Thyroid gland (tissue), 4 donors: ENCODE measurements at places on chromosomes 2 and 18. TPM values are rescaled to one million over a fixed set of nuclear protein-coding genes. Genes with fewer than 3 reads are reported as not detected.

DNA sequence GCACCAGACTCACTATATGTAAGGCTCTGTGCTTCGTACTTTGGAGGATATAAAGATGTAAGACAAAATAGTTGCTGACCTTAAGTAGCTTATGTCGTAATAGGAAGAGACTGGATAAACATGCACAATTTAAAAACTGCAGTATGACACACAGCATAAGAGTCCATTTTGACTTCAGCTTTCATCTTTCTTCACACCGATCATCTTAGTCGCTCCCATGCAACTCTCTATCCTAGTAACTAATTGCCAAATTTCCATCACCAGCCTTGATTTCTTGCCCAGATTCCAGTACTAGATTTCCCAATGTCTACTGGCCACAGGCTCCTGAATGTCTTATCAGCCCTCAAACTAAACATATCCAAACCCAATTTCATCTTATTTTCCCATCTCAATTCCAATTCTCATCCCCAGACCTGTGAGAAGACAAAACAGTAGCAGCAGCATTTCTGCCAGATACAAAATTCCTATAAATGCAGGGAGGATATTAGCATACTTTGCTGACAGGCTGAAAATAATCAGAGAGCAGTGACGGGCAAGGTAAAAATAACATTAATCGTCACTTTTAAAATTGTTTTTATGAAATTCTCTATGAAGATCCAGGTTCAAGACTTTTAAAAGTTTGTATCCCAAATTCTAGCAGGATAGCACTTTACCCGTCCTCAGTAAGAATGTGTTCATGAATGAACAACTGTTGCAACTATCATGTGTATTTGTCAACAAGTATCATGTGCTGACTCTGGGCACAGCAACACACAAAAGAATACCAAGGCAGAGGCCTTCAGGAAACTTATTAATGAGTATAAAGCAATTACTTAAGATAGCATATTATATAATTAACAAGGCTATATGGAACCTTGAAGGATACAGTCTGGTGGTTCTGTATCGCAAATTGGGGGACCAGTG is 42.2 kb downstream of the KIDINS220 start:
- no peaks in the 10 kb centered on the region for H3K4me1 ChIP-seq
- no peaks in the 10 kb centered on the region for H3K27me3 ChIP-seq
- H3K27ac ChIP-seq, result no peak overlapping the region
- DNase-seq, result no peak
- peaks cover 34% of the 10 kb centered on the region for H3K36me3 ChIP-seq
- H3K4me3 ChIP-seq, result no peak overlapping the region

DNA sequence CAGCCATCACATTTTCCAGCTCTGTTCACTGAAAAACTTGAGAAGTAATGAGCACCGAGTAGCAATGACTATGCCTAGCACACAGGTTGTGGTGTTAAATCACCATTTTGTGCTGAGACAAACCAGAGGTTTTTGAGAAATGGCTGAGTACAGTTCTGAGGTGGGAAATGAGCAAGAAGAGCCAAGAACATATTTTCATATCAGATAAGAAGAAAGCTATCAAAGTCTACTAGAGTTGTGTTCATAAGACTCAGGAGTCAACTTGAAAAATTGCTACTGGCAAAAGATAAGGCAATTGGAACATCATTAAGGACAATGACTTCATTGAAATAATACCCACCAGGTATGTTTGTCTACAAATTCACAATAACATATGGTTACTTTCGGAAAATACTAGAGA is 108.1 kb downstream of the RIT2 start:
- no peaks in the 10 kb centered on the region for H3K27me3 ChIP-seq
- H3K4me3 ChIP-seq, result no peak overlapping the region
- DNase-seq, result no peak
- H3K27ac ChIP-seq, result no peak overlapping the region

DNA sequence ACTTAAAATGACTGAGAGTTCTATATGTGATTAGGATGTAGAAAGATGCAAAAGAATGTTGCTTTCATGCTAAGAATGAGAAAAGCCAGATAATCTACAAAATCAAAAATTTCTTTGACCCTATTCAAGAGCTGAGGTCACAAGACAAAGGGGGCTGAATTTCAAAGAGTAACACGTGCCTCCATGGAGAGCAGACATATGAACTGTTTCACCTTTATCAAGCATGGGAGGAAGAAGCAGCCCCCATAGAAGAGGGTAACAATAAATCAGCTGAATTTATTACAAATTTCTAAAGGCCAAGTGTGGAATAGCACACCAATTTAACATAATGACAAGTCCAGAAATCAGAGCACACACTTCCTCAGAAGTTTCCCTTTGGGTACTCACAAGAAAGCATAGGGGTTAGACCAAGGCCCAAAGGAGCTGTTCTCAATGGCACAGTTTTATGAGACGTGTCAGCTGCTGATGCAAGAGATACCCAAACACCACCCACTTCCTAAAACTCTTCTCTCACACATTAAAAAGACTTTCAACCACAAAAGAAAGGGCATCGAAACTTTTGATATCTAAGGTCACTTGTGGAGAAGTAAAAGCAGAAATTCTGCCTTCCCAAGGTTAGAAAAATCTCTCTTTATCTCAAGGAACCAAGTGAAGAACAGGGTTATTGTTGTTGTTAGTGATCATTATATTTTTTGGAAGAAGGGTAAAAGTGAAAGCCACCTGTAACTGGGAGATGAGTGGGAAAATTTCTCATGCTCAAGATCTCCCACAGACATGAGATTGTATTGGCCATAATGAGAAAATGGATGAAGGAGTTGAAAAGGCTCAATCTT is 950.1 kb downstream of the TRIB2 start:
- DNase-seq, result no peak
- H3K36me3 ChIP-seq, result no peaks in the 10 kb centered on the region
- no peaks in the 10 kb centered on the region for H3K27me3 ChIP-seq
- H3K4me3 ChIP-seq, result no peak overlapping the region
- no peak overlapping the region for H3K27ac ChIP-seq
- no peaks in the 10 kb centered on the region for H3K4me1 ChIP-seq

DNA sequence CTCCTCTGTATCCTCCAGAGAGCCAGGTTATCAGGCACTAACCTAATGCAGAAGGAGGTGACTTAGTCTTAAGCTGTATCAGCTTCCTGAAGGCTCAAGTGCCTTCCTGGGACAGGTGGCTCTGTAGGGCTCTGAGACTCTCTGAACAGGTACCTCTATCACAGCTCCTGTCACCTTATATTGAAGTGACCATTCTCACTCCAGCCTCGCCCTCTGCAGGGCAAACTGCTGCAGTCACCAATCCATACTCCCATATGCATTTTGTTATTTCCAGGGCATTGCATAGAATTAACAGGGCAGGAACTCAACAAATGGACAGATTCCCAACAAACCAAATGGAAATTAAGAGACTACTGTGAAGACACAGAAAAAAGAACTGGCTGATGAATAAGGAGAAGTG is 203.0 kb upstream of the REV1 start:
- H3K4me1 ChIP-seq, result no peaks in the 10 kb centered on the region
- no peak overlapping the region for H3K27ac ChIP-seq
- no peaks in the 10 kb centered on the region for H3K27me3 ChIP-seq
- no peaks in the 10 kb centered on the region for H3K36me3 ChIP-seq
- no peak overlapping the region for H3K4me3 ChIP-seq

Gene RETREG2
- 107 TPM for total RNA-seq
